ENCODE measurements at places on chromosomes 7 and 10. TPM values are rescaled to one million over a fixed set of nuclear protein-coding genes. Genes with fewer than 3 reads are reported as not detected.

EGR2 gene
- total RNA-seq = not detected

GRCh38 chr7:44750921-44751571 is 2.4 kb downstream of the ZMIZ2 start:
- DNase-seq = no peak

- peak; percentile 38 for DNase-seq
Observed at GRCh38 chr7:40306596-40306995, 171.8 kb downstream of the SUGCT start.

ASZ1 gene
- total RNA-seq = not detected

SRGN gene
- 232 TPM for total RNA-seq

GSDME gene
- 12.9 TPM for total RNA-seq

DNA sequence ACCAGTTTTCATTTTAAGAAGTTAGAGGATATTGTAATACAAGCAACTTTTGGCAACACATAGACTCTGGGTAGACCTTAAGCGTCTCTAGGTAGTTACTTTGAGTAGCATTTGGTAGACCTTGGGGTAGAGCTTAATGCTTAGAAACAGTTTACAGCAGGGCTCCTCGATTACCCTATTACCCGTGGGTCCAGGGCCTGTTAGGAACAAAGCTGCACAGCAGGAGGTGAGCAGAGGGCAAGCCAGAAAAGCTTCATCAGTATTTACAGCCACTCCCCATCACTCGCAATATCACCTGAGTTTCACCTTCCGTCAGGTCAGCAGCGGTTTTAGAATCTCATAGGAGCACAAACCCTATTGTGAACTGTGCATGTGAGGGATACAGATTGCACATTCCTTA is 173.5 kb downstream of the TSPAN12 start:
- DNase-seq = no peak

Data from SJSA1 (cell line).